GM23248 (cell line): ENCODE measurements at places on chromosomes 4 and X. TPM values are rescaled to one million over a fixed set of nuclear protein-coding genes. Genes with fewer than 3 reads are reported as not detected.

The BEX5 gene
- total RNA-seq = not detected in 2 replicates

The LRRC66 gene
- total RNA-seq = 0.32 and 0.51 TPM in 2 replicates

The FAM149A gene
- total RNA-seq = 0.13 and 3.4 TPM in 2 replicates

The NDST3 gene
- total RNA-seq = not detected in 2 replicates

The CT45A3 gene
- not detected in 2 replicates for total RNA-seq

The HTN3 gene
- total RNA-seq = not detected in 2 replicates

The SERPINA7 gene
- total RNA-seq = not detected in 2 replicates

The TRIML2 gene
- total RNA-seq = not detected in 2 replicates

The GRID2 gene
- not detected in 2 replicates for total RNA-seq

The C4orf51 gene
- not detected in 2 replicates for total RNA-seq

The BEX4 gene
- total RNA-seq = 0.54 and 2.4 TPM in 2 replicates

The ALG13 gene
- total RNA-seq = 32.3 and 46.8 TPM in 2 replicates

The GSX2 gene
- not detected in 2 replicates for total RNA-seq

The GUCY2F gene
- total RNA-seq = not detected in 2 replicates

The SSX1 gene
- not detected in 2 replicates for total RNA-seq

The NCAPG gene
- 15.6 and 18.5 TPM in 2 replicates for total RNA-seq

The CT45A6 gene
- total RNA-seq = not detected in 2 replicates

The STATH gene
- total RNA-seq = not detected in 2 replicates

The CT45A2 gene
- not detected in 2 replicates for total RNA-seq

The CRLF2 gene
- not detected in 2 replicates for total RNA-seq

The NAP1L3 gene
- 11.0 and 13.0 TPM in 2 replicates for total RNA-seq

The FAM236B gene
- total RNA-seq = not detected in 2 replicates

The ALAS2 gene
- not detected in 2 replicates for total RNA-seq

The ACE2 gene
- total RNA-seq = not detected in 2 replicates

The GUF1 gene
- 12.3 and 18.2 TPM in 2 replicates for total RNA-seq

The TCEAL2 gene
- total RNA-seq = not detected in 2 replicates

The C4orf46 gene
- 12.4 and 19.5 TPM in 2 replicates for total RNA-seq

The CFI gene
- total RNA-seq = 0.22 TPM in 1 of 2 replicates, not detected in the other

The AWAT1 gene
- total RNA-seq = not detected in 2 replicates

The PF4V1 gene
- total RNA-seq = 13.8 TPM in 1 of 2 replicates, not detected in the other

The AMER1 gene
- 1.9 and 2.3 TPM in 2 replicates for total RNA-seq

The GATA1 gene
- not detected in 2 replicates for total RNA-seq

The DGAT2L6 gene
- total RNA-seq = not detected in 2 replicates

The MAB21L2 gene
- total RNA-seq = not detected in 2 replicates

The CLCN4 gene
- total RNA-seq = 0.89 and 0.97 TPM in 2 replicates

The RAB39B gene
- total RNA-seq = 2.0 and 3.1 TPM in 2 replicates

The MAMLD1 gene
- total RNA-seq = 4.1 and 23.1 TPM in 2 replicates

The RHOXF2B gene
- total RNA-seq = not detected in 2 replicates

The STAP1 gene
- total RNA-seq = not detected in 2 replicates

The EPHA5 gene
- total RNA-seq = not detected in 2 replicates

The OPRPN gene
- total RNA-seq = not detected in 2 replicates

The XKRX gene
- not detected in 2 replicates for total RNA-seq

The TLR7 gene
- not detected in 2 replicates for total RNA-seq

The COL4A6 gene
- under 0.01 TPM in 1 of 2 replicates, not detected in the other for total RNA-seq

The VBP1 gene
- total RNA-seq = 61.0 and 62.0 TPM in 2 replicates

The SPP1 gene
- 2.7 and 3.1 TPM in 2 replicates for total RNA-seq

The REST gene
- total RNA-seq = 32.9 and 36.7 TPM in 2 replicates

The EXOC1L gene
- total RNA-seq = not detected in 2 replicates

The CCDC149 gene
- 5.8 and 6.1 TPM in 2 replicates for total RNA-seq

The NXF2B gene
- total RNA-seq = not detected in 2 replicates

The TMPRSS11B gene
- total RNA-seq = not detected in 2 replicates

The DCAF8L2 gene
- total RNA-seq = not detected in 2 replicates

The CT45A7 gene
- not detected in 2 replicates for total RNA-seq

The ARSH gene
- not detected in 2 replicates for total RNA-seq

The VEGFD gene
- not detected in 2 replicates for total RNA-seq

The IL1RAPL1 gene
- total RNA-seq = 0.38 TPM in 1 of 2 replicates, not detected in the other

The KLF8 gene
- total RNA-seq = 1.7 and 3.4 TPM in 2 replicates
